ENCODE measurements at places on chromosomes 11 and 22.

- DNase-seq: no peak
Measured at GRCh38 chr11:123547180-123547579, 107.2 kb downstream of the SCN3B start.

GRCh38 chr22:50190182-50190940, 4.6 kb downstream of the TRABD start:
- DNase-seq: peak; percentile 79

- DNase-seq: no peak
Measured at GRCh38 chr22:29833392-29833965, 4.6 kb downstream of the ASCC2 start.

GRCh38 chr11:7490054-7490453, 4.7 kb downstream of the OLFML1 start:
- no peak for DNase-seq

GRCh38 chr11:105953886-105954285, 68.2 kb downstream of the MSANTD4 start:
- no peak for DNase-seq
